ENCODE measurements at places on chromosomes 6 and 20.

DNA sequence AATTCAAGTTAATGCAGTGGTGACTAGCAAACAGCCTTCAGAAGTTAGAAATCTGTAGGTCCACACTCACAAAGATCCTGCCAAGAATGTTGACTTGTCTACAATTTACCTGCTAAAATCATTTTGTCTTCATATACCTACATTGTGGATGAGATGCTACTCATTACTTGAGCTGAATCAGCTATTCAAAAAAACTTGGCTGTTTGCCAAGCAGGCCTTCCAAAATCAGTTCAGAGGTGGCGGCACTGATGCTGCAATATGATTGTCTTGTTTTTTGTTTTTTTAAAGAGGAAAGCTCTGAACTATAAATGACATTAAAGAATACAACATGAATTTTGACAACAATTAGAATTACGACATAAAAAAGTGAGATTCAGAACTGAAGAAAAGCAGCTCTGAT is 354.7 kb upstream of the KHDRBS2 start:
- DNase-seq, result no peak

DNA sequence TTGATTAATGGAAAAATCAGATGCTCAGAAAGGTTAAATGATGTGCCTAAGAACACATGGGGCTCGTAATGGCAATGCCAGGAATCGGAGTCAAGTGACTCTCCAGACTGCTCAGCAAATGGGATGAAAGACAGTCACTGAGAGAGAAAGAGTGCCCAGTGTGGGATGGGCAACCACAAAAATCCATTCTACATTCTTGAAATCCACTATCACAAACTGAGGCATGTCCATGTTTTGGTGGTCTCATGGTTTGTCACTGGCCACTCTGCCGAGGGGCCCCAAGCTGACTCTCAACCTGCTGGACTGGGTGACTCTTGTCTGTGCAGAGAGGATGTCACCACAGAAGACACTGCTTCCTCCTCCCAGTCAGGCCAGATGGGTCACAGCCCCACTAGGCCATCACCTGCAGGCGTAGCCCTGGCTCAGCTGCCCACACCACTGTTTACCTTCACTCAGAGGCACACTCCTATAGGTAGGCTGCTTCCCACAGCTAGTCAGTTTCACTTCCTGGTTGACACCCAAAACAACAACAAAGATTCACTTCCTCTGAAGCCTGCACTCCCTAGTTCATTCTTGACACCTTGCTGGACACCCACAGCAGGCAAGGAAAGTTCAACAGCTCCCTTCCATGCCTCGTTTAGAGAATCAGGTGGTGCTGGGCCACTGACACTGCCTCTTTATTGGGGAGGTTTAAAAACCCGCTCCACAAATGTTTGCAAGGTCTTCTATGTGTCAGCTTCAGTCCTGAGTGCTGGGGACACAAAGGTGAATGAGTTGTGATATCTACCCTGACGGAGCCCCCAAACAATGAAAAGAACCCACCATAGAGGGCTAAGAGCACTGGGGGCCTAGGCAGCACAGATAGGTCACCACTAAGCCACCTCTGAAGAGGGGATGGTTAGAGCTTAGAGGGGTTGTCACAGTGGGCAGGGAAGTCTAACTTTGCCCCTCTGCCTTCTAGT is 21.7 kb downstream of the MAP1LC3A start:
- no peak for DNase-seq

DNA sequence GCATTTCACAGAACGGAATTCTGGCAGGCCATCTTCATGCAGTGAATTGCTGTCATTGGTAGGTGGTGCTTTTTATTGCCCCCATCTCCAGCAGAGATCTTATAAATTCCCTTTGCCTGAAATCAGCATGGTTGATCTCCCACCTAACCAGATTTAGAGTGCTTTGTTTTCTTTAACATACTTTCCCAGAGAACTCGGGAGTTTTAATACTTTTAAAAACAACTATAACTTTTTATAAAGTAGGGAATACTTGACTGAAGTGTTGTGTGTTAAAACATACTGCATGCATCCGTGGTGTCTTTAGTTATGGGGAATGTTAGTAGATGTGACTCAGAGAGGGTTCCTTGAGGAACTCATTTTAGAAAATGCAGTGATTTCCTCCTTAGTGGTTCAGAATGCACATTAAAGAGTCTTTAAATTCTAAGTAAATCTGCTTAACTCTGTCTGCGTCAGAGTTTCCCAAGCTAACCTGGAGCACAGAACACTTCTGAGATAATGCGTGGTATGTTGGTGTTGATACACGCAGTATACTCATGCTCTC is 54.9 kb downstream of the AKAP12 start:
- no peak for DNase-seq

DNA sequence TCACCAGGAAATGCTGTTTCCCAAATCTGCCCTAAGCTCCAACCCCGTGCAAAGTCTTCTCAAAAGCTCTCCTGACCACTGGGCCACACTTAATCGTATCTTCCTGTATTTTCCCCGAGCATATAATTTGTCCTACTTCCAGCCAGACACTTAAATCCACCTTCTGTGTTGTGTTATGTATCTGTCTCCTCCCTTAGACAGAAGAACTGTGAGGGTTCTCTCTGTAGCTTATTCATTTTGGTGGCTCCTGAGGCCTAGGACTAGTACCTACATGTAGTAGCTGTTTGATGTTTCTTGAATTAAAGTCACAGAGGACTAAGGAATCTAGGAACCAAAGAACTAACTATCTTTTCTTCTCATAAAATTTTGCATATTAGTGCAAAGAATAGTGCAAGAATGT is 292.6 kb downstream of the ALDH8A1 start:
- DNase-seq, result no peak

GRCh38 chr6:82216549-82216948 is 31.0 kb downstream of the IBTK start:
- no peak for DNase-seq

- no peak for DNase-seq
Observed at GRCh38 chr6:18601516-18602020, 214.4 kb downstream of the RNF144B start.

DNA sequence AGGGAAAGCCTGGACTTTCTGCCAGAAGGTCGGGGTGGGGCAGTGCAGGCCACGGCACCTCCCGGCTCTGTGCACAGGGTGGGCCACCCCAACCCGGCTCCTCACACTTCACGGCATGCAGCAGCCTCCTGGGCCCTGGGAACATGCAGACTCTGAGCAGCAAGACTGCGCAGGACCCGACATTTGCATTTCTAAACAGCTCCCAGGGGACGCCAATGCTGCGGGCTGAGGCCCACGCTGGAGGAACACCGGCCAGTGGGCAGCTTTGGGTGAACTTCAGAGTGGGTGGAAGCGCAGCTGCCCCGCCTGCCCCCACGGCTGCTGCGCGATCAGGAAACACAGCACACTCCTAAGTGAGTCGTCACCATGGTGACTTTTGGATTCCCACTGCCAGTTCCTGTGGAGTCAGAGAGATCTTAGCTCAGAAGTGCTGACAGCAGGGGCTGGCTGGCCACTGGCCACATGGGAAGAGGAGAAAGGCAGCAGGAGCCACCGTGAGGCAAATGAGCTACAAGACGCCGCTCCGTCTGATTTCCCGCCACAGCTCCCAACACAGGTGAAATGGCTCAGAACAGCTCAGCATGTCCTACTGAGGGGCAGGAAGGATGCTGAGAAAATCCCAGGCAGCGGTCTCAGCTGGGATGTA is 52.1 kb downstream of the RNASET2 start:
- DNase-seq, result peak; percentile 30

GRCh38 chr20:57609086-57609841 is 11.0 kb downstream of the ZBP1 start:
- DNase-seq, result no peak

DNA sequence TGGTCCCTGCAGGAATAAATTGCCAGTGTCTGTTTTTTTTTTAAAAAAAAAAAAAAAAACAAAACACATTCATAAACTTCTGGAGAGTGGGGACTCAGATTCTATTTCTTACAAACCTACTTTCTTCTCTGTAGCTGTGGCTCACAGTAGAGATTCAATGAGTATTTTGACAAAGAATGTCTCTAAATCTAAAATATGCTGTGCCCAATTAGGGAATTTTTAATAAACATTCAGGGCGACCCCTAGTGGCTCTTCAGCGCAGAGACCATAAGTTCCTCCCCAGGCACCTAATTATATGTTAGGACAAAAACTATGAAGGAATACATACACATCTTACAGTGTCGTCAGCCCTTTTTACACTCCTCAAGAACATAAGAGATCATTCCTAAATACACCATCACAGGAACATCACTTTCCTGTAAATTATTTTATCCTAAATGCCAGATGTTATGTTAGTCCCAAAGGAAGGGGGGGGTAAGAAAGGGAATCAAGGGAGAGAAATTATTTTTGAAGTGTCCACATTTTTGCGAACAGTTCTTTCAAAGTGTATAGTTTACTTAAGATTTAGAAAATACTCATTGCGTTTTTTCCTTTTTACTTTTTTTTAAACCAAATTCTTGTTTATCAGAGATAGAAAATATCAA is 21.8 kb upstream of the NAA20 start:
- DNase-seq, result peak; percentile 63

- no peak for DNase-seq
Observed at GRCh38 chr20:15627501-15627903, 945.7 kb downstream of the KIF16B start.

- DNase-seq, result no peak
Observed at GRCh38 chr20:49420811-49421295, 61.6 kb downstream of the KCNB1 start.

GRCh38 chr20:39822667-39823066 is 860.5 kb downstream of the DHX35 start:
- no peak for DNase-seq

GRCh38 chr6:12313992-12314589 is 23.9 kb downstream of the EDN1 start:
- DNase-seq, result no peak

DNA sequence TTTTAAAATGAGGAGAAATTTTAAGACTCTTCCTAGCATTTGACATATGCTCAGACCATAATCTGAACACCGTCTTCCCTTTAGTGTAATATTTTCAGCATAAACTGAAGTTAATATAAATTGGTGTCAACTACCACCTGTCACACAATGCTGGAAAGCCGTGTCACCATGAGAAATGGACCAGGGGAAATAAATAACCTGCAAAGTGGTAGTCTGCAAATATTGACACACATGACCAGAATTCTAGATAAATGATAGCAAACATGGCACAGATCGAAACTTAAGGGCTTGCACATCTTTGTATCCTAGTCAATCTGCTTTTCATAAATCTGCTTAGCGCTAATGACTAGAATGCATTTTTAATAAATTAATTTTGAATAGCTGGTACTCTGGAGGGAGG is 191.9 kb downstream of the CD83 start:
- no peak for DNase-seq

DNA sequence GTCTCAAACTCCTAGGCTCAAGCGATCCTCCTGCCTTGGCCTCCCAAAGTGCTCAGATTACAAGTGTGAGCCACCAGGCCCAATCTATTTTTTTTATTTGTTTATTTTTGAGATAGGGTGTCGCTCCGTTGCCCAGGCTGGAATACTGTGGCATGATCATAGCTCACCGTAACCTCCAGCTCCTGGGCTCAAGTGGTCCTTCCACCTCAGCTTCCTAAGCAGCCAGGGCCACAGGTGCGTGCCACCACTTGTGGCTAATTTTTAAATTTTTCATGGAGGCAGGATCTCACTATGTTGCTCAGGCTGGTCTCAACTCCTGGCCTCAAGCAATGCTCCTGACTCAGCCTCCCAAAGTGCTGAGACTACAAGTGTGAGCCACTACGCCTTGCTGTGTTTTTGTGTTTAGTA is 9.8 kb downstream of the KIF3B start:
- no peak for DNase-seq

- no peak for DNase-seq
Observed at GRCh38 chr6:36064770-36065396, 37.3 kb downstream of the MAPK14 start.

- DNase-seq, result no peak
Observed at GRCh38 chr20:16606468-16607070, 33.3 kb upstream of the KIF16B start.

Data from cerebellar cortex (tissue), 1 donor.